ENCODE measurements at places on chromosomes 2 and 18.

DNA sequence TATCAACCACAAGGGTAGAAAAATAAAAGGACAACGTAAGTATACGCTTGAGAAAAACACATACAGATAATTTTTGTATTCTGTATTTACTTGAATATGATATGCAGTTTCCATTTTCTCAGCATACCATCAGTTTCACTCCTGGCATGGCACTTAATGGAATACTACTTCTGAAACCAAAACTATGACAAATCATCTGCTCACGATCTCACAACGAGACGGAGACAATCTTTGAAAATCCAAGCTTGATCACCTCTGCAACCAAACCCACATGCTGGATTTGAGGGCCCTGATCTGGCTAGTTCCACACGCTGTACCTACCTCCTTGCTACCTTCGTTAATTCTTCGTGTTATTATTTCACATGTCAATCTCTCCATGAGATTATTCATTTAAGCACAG is 387.6 kb downstream of the NBAS start:
- H3K4me3 ChIP-seq: no peak overlapping the region
- no peaks in the 10 kb centered on the region for H3K27me3 ChIP-seq
- no peak for DNase-seq
- H3K27ac ChIP-seq: no peak overlapping the region
- H3K4me1 ChIP-seq: peaks cover 27% of the 10 kb centered on the region

GRCh38 chr2:229945975-229946374 is 23.7 kb downstream of the FBXO36 start:
- no peak for DNase-seq
- H3K4me3 ChIP-seq: no peak overlapping the region
- no peaks in the 10 kb centered on the region for H3K27me3 ChIP-seq
- peaks cover 7% of the 10 kb centered on the region for H3K36me3 ChIP-seq
- no peak overlapping the region for H3K27ac ChIP-seq

DNA sequence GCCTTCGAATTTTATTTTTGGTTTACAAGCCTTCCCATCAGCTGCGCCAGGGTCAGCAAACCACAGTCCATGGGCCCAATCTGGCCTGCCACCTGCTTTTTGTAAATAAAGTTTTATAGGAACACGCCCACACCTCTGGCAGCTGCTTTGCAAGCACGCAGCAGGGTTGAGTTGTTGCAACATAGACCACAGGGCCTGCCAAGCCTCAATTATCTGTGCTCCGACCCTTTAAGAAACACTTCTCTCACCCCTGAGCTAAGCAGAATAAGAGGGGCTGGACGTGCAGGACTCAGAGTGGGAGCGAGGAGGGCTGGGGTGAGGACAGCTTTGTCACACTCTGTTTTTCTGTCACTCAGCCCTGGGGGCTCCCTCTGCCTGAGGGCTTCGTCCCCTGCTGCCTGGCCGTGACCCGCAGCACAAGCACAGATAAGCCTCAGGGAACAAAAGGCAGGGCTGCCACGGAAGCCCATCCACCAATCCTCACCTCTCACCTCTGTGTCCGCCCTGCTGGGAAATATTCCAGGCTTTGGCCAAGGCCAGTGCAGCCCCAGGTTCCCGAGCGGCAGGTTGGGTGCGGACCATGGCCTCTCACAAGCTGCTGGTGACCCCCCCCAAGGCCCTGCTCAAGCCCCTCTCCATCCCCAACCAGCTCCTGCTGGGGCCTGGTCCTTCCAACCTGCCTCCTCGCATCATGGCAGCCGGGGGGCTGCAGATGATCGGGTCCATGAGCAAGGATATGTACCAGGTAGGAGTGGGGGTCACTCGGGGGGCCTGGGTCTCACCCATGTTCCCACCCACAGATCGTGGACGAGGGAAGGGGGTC is at the start of gene AGXT:
Gene AGXT (plus strand): TSS at position 539 of the 823 bp plus-strand sequence. CDS start 42 bp downstream, at position 581.
- no peaks in the 10 kb centered on the region for H3K4me1 ChIP-seq
- no peak within 1 kb of the TSS for H3K4me3 ChIP-seq
- no peak for DNase-seq
- H3K27ac ChIP-seq: no peak within 1 kb of the TSS
- no peaks in the 10 kb centered on the region for H3K36me3 ChIP-seq

DNA sequence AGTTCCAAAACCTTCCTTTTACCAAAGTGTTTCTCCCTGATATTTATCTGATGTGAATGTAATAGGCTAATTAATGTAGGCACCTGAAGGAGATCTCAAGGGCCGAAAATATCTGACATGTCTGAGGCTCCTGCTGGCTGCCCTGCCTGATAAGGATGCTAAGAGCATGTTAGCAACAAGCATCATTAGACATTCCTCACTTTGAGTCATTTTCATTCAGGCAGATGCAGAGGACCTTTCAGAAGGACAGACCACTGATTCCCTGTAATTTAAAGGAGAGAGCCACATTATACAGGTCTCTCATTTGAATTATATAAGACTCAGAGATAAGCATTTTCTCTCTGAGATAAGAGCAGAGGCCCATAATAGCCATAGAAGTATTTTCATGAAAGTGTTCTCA is 222.4 kb upstream of the NCKAP5 start:
- DNase-seq: no peak
- no peaks in the 10 kb centered on the region for H3K27me3 ChIP-seq
- no peak overlapping the region for H3K4me3 ChIP-seq

- H3K4me3 ChIP-seq: no peak overlapping the region
- no peak for DNase-seq
- peaks cover 12% of the 10 kb centered on the region for H3K4me1 ChIP-seq
- H3K27me3 ChIP-seq: no peaks in the 10 kb centered on the region
- peaks cover 3% of the 10 kb centered on the region for H3K36me3 ChIP-seq
- no peak overlapping the region for H3K27ac ChIP-seq
These were observed 246.9 kb upstream of the CYP26B1 start for GRCh38 chr2:72394541-72395070.

GRCh38 chr2:211103989-211104388 is 547.6 kb downstream of the CPS1 start:
- H3K4me1 ChIP-seq: peaks cover 6% of the 10 kb centered on the region
- H3K27ac ChIP-seq: no peak overlapping the region
- no peaks in the 10 kb centered on the region for H3K36me3 ChIP-seq

GRCh38 chr18:70291295-70291574 is 2.4 kb downstream of the SOCS6 start:
- peak overlapping the region; percentile 96 for H3K4me3 ChIP-seq

DNA sequence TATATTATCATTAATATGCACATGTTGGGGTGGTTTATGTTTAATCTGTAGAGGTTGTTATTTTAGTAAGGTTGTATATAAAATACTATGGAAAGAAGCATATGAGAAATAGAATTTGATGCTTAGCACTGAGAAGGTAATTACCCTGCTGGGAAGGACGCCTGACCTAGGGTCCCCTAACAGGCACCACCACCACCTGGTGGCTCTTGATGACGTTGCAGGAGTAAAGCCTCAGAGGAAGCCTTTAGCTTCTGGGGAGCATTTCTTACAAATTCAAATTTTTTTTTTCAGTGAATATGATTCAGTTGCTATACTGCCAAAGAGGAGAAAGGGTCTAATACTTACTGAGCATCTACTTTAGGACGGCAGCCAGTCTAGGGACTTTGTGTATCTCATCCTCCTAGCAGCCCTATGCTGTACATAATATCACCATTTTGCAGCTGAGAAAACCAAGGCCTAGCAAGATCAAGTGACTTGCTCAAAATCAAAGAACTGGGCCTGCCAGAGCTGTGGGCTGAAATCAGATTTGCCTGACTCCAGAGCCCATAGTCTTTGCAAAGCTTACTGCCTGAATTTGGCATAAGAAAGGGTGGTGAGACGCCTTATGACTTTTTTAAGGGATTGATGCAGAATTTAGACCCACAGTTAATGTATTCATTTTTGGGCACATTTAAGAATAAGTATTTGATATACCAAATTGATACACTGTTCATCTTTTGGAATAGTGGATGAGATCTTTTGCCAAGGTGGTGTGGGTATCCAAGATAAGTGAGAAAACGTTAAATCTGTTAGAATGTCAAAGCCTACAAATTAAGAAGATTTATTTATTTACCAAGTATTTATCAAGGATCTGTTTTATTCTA is 78.8 kb upstream of the GAREM1 start:
- H3K27me3 ChIP-seq: no peaks in the 10 kb centered on the region
- no peaks in the 10 kb centered on the region for H3K36me3 ChIP-seq
- peaks cover 11% of the 10 kb centered on the region for H3K4me1 ChIP-seq
- no peak overlapping the region for H3K27ac ChIP-seq

- H3K27me3 ChIP-seq: no peaks in the 10 kb centered on the region
- H3K36me3 ChIP-seq: peaks cover 31% of the 10 kb centered on the region
- no peak overlapping the region for H3K4me3 ChIP-seq
- H3K4me1 ChIP-seq: peaks cover 16% of the 10 kb centered on the region
- DNase-seq: no peak
These were observed 28.8 kb downstream of the TUBB6 start for GRCh38 chr18:12336887-12337286.

Data from neural crest cell (in vitro differentiated cells).